Ovary (tissue), 10 donors: ENCODE measurements at places on chromosomes 4 and X. TPM values are rescaled to one million over a fixed set of nuclear protein-coding genes. Genes with fewer than 3 reads are reported as not detected.

DNA sequence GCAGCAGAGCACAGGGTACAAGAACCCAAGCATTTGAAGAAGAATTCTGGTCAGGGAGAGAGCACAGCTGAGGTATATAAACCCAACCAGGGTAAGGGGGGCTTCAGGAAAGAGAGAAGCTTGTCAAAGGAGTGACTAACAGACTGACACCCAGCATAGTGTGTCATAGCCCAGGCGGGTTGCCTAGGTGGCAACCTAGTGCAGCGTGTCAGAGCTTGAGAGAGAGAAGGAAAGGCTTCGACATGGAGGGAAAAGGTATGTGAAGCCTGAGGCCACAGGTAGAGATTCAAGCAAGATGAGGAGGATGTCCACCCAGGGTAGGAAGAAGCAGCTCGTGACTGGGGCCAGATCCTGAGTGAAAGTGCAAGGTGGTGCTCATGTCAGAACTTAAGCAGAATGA is 8.5 kb upstream of the ANTXR2 start:
- no peak for DNase-seq

DNA sequence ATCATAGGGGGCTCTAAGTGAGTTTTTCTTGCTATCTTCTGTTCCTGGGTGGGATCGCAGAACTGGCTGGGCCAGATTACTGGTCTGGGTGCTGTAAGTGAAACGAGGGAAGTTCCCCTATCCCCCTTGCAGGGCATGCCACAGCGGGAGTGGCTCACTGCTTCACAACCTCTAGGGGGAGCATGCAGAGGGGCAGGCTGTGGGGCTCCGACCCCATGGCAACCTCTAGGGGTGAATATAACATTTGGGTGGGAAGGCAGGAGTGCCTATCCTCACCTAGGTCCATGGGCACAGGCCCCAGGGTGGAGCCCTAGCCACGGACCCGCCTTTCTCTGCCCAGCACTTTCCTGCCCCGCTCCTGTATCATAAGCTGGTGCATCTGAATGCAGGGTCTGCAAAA is 1.7 kb upstream of the RRAGB start:
- no peak for DNase-seq

GRCh38 chrX:40095583-40096394 is 2.0 kb downstream of the BCOR start:
- no peak for DNase-seq

GRCh38 chr4:78862314-78862737 is 76.9 kb downstream of the PAQR3 start:
- no peak for DNase-seq

DNA sequence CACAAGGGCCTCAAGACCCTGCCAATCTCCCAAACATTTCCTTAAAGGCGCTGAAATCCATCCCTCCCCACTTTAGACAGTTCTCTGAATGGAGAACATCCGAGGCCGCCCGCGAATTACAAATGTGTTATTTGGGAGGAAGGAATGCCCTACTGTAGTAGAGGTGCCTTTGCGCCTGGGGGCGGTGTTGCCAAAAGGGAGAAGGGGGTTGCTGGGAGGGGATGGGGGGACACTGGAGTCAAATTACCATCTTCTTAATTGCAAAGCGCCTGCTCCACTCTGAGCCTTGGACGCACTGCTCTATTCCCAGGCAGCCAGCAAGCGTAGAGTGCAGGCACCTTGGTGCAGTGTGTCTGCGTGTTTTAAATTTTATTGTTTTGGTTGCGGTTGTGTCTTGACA is 2.7 kb downstream of the TMEM255A start:
- peak; percentile 38 for DNase-seq

The SMIM10L2A gene
- 3.6 TPM for total RNA-seq

DNA sequence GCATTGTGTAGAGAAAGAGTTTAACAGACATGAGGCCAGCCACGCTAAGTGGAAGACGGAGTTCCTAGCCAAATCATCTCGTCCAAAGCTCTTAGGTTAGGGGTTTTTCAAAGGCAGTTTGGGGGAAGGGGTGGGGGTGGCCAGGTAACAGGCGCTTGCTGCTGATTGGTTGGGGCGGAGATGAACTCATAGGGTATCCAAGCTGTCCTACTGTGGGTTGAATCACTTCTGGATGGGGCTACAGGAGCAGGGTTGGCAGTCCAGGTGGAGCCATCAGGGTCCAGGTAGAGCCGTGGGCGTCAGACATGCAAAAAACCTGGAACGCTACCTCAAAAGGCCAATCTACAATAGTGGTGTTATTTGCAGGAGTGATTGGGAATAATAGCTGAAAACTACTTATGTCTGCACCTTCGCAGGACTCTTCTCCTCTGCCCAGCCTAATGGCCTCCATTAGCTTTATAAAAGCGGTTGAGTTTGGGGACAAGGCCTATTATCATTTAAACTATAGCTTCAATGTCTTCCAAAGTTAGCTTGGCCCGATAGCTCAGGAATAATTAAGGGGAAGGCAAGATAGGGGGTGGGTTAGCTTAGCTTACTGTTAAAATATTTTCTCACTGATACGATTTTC is 579.6 kb downstream of the NLGN4X start:
- no peak for DNase-seq

DNA sequence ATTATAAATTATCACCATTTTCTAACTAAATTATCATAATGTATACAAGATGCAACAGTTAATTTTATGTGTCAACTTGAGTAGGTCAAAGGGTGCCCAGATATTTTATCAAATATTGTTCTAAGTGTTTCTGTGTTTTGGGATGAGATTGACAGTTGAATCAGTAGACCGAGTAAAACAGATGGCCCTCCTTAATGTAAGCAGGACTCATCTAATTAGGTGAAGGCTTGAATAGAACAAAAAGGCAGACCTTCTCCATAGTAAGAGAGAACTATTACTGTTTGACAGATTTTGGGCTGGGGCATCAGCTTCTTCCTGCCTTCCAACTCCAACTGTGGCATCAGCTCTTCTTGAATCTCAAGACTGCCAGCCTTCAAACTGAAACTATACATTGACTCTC is 185.8 kb downstream of the TRAM1L1 start:
- no peak for DNase-seq

The SLC26A1 gene
- 0.36 TPM for total RNA-seq

DNA sequence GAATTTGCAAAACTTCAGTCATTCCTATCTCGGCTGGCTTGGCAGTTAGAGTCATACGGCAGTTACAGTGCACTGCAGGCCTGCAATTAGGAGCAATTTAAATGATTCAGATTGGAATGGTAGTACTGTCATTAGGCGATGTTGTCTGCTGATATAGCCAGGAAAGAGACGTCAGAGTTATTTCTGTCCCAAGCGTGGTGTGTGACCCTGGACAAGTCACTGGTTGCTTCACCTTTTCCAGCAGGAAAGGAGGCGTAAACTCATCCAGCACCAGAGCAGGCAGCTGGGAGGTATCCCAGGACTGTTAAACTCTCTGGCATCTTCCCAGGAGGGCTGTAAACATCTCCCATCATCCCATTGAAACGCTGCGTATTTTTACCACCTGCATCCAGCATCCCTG is 836 bp upstream of the LNX1 start:
- no peak for DNase-seq
